ENCODE measurements at places on chromosomes 4 and X.

DNA sequence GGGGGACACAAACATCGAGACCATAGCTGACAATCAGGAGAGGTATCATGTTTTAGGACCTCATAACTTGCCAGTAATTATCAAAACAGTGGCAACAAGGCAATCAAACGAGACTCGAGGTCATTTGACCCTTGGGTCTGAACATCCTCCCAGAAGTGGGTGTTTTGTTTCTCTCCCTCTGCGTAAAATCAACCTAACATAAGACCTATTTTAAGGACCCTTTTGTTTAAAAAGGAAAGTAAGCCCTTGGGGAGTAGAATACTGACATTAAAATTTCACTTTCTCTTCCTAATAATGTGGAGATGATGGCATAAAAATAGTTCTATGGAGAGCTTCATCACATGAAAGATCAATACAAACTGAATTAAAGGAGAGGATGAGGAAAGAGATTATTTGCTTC is 106.2 kb upstream of the PUDP start:
- DNase-seq, result no peak

GRCh38 chr4:177367336-177367735 is 57.7 kb downstream of the NEIL3 start:
- DNase-seq, result no peak

- DNase-seq, result no peak
These were observed 6.1 kb upstream of the CXorf66 start for GRCh38 chrX:139971394-139971749.

DNA sequence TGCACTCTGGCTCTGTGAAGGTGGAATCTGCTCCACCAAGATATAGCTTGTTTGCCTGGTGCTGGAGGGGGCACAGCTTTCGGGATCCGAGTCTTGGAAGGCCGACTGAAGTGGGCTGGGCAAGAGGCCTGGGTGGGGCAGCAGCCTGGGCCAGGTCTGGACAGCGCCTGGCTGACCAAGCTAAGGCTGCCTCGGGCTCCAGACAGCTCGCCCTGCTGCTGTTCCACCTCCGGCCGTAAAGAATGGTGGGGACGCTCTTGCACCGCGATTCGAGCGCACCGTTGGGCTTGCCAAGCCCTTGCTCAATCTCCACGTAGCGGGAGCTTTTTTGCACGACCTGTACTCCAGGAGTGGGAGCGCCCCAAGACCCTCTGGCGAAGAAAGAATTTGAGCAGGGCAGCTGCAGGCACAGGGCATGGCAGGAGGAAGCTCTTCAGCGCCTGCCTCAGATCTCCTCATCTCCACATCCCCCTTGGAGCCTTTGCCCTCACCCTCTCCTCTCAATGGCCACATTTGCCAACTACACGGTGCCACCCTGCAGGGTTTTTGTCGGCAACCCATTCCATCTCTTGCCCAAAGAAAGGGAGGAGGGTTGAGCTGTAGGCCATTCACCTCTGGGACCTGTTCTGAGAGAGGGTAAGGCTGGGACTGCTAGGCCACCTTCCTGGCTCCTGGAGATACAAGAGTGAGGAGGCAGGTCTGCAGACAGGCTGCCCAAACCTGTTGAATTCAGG is 18.9 kb downstream of the CNGA2 start:
- DNase-seq, result peak; percentile 12

- DNase-seq, result no peak
These were observed 875.0 kb upstream of the PRKX start for GRCh38 chrX:4588466-4588865.

- DNase-seq, result no peak
These were observed 951.5 kb upstream of the POU3F4 start for GRCh38 chrX:82556588-82556987.

- no peak for DNase-seq
These were observed 162.8 kb upstream of the PRDX4 start for GRCh38 chrX:23504540-23504884.

DNA sequence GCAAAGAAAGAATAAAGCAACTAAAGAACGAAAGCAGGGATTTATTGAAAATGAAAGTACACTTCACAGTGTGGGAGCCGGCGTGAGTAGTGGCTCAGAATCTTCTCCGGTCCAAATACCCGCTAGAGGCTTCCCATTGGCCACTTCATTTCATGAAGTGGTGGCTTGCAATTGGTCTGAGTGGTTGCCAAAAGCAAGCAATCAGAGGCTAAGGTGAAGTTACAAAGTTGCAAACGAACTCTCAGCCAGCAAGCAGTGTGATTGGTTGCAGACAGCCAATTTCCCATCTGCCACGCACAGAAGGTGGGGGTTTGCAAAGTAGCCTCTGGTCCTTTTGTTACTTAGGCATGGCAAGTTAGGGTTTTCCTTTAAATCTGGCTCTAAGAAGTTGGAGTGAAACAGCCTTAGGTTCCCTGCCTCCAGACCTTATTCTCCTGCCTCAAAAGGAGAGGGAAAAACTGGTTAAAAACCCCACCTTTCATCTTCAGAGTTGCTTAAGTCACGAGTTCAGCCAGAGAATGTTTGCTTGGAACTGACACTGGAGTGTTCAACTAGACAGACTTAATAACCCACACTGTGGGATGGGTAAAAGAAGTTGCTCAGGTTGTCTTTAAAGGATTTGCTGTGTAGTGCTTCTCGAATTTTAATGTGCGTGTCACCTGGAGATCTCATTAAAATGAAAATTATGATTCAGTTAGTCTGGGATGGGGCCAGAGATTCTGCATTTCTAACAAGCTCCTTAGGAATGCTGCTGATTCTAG is 6.9 kb upstream of the CLOCK start:
- DNase-seq, result no peak

GRCh38 chr4:38674258-38675144 is 10.5 kb downstream of the KLF3 start:
- no peak for DNase-seq

All from NCI-H1694 treated with DMSO at 0.1 percent for 48 hours (cell line).